Stimulated activated CD4-positive, alpha-beta T cell treated with anti-CD3 and anti-CD28 coated beads, TNF-alpha, amount 100 ng/mL, for 4 hours (primary cell): ENCODE measurements at places on chromosomes 11 and 22.

- DNase-seq, result no peak
These were observed 12.3 kb downstream of the RELT start for GRCh38 chr11:73388265-73389133.

GRCh38 chr11:114080219-114080618 is 20.7 kb downstream of the ZBTB16 start:
- DNase-seq, result no peak

- DNase-seq, result peak; percentile 76
These were observed 21.2 kb downstream of the PTPRJ start for GRCh38 chr11:48001438-48002021.

GRCh38 chr11:128660947-128661346 is 32.9 kb upstream of the FLI1 start:
- DNase-seq, result no peak

- no peak for DNase-seq
These were observed 6.1 kb downstream of the SLC25A1 start for GRCh38 chr22:19172213-19173046.

GRCh38 chr22:30228509-30229359 is 17.8 kb downstream of the LIF start:
- DNase-seq, result no peak

DNA sequence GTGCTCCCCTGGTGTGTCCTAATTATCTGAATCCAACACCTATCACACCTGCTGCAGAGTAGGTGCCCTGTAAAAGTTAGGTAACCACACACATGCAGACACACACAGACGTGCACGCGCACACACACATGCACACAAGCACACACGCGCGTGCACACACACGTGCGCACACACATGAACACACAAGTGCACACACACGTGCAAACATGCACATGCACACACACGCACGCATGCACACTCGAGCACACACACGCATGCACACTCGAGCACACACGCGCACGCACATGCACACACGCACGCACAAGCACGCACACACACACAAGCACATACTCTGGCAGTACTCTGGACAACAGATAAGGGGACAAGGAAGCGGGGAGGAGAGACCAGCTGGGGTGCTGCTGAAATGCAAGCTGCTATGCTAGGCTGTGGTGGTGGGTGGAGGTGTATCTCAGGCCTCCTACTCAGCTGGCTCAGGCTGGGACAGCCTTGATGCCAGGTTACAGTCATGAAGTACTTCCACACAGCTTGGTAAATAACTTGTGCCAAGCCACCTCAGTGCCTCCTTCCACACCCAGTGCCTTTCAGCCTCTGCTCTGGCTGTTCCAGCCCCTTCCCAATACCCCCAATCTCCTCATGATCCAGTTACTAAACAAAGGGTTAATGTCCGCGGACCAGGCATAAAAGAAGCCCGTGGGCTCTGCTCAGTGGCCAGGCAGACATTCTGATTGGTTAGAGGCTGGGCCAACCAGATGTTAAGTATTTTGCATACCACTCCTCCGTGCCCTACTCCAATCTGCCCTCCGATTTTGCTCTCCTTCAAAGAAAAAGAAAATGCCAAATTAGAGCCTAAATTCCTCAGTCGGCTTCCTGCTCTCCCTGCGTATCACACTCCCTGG is 374.1 kb downstream of the TENM4 start:
- DNase-seq, result no peak

DNA sequence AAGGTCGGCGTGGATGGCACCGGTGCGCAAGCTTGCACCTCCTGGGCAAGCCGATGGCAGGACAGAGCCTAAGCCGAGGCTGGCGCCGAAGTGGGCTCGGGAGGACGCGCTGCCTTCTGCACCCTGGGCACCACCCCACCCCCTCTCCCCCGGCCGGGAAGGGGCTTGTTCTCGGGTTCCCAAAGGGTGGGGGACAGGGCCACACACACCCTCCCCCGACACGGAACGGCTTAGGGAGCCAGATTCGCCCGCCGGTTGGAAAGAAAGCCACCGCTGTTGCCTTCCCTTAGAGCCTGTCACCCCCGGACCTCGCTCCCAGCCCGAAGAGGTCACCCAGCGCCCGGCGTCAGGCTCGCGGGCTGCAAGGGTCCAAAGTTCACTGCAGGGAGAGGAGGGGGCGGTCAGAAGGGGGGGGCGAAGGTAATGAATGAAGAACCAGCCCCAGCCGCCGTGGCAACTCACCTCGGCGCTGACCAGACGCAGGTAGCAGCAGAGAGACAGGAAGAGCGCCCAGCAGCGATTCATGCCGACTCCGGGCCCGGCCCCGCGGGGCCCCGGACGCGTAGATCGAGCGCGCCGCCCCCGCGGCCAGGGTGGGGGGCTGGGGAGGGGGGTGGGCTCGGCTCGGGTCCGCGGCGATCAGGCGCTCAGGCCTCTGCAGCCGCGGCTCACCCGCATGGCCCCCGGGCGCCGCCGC is 1.2 kb downstream of the PDGFB start:
- no peak for DNase-seq

DNA sequence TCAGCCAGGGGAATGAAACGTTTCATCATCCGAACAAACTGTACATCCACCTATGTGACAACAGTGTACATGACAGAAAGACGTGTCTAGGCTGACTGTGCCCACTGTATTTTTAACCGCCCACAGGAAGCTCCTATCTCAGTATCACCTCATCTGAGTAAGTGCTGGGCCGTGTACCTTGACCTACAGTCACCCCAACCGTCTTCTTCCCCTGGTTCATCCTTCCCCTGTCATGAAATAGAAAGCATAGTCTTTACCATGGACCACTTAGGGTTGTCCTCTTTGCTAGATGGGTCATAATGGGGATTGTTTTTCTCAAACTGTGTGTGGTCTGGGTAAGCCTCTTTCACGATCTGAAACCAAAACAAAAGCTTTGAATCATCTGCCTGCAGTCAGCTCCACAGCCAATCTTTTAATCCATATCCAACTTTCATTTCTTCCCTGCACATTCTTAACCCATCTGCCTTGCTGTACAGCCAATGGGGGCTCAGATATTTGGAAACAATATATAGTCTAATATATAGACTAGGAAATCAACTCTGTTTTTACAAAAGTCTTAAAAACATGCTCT is 4.2 kb downstream of the THYN1 start:
- DNase-seq, result no peak

- no peak for DNase-seq
These were observed 24.2 kb downstream of the NUP98 start for GRCh38 chr11:3773180-3773579.

- DNase-seq, result no peak
These were observed 12.5 kb upstream of the THRSP start for GRCh38 chr11:78050964-78051831.

- no peak for DNase-seq
These were observed 575.9 kb downstream of the METTL15 start for GRCh38 chr11:28684011-28684586.

- DNase-seq, result no peak
These were observed 9.7 kb downstream of the TSPAN32 start for GRCh38 chr11:2311353-2312133.

GRCh38 chr22:31922534-31922933 is 21.8 kb upstream of the YWHAH start:
- DNase-seq, result no peak

GRCh38 chr11:60923326-60923725 is 934 bp upstream of the TMEM132A start:
- DNase-seq, result no peak

GRCh38 chr11:42112866-42113265 is 653.4 kb upstream of the LRRC4C start:
- DNase-seq, result no peak

- no peak for DNase-seq
These were observed 6.7 kb upstream of the APOBEC3A start for GRCh38 chr22:38950527-38951295.

- no peak for DNase-seq
These were observed 561 bp downstream of the PGM2L1 start for GRCh38 chr11:74397501-74398243.

GRCh38 chr11:109822436-109823102 is 270.6 kb upstream of the ZC3H12C start:
- no peak for DNase-seq

DNA sequence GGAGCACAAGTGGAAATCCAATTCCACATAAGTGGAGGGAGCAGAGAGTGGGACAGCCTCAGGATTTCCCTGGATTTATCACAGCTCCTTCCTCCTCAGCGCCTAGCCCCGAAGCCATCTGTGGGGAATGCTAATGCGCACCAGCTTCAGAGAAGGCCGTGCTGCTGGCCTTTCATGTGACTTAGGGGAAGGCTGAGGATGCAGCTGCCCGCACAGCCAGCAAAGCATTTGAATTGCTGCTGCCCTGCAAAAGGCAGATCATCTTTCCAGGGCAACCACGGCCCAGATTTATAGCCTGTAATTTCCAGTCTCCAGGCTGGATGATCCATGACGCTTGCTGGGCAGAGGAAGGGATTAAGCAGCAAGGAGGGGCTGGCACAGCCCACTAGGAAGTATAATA is 29.9 kb downstream of the SYN3 start:
- DNase-seq, result no peak

DNA sequence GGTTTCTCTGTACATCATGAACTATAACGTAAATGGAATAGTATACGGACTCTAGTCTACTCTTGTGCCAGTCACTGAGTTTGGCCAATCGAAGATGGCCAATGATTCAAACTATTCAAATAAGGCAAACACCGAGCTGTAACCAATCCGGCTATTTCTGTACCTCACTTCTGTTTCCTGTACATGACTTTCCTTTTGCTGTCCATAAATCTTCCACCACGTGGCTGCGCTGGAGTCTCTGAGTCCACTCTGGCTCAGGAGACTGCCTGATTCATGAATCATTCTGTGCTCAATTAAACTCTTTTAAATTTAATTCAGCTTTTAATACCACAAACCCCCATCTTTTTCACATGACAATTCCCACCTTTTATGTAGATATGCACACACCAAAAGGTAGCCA is 1.5 kb upstream of the JAML start:
- no peak for DNase-seq

GRCh38 chr22:27984001-27984695 is 65.1 kb upstream of the PITPNB start:
- no peak for DNase-seq

GRCh38 chr11:13000721-13001120 is 8.4 kb upstream of the RASSF10 start:
- no peak for DNase-seq

GRCh38 chr22:20173772-20174171 is 22.9 kb upstream of the CCDC188 start:
- DNase-seq, result no peak

- no peak for DNase-seq
These were observed 29.9 kb downstream of the GNAZ start for GRCh38 chr22:23100124-23100801.
